Thyroid gland (tissue), 4 donors: ENCODE measurements at places on chromosomes 2 and 18.

- no peak for DNase-seq
Measured at GRCh38 chr2:102678442-102678841, 59.1 kb downstream of the SLC9A2 start.

DNA sequence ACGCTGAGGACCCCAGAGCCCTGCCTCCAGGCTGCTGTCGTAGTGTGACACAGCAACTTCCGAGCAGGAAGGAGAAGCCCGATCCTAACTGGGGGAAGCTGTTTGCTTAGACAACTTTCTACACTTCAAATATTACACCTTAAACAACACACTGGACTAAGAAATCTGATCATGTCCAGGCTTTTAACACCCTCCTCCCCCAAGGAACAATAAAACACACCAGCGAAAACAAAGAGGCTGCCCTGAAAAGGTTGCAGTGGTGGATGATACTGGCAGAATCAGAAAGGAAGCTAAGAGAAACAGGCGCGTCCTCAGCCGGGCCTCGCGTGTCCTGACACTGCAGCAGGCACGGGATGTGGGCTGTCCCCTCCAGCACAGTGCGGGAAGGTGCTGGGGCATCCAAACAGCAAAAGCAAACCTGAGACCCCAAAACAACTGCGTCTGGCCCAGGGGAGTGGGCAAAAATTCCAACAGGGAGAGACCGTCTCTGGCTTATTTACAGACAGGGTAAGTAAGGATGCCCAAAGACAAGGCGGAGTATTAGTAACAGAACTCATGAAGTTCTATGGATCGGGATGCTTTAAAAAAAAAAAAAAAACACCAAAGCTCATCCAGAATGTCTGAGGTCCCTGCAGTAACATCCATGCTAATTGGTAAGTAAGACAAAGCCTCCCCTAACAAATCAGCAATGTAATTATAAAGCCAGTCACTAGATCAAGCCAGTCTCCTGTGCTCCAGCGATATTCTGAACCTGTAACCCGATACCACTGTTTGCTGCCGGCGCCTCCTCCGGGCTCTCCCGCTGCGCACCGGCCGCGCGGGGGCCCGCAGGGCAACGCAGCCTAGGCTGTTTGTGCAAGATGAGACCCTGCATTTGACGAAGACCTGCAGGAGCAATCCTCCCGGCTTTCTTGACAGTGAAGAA is 9.0 kb downstream of the SERTAD2 start:
- peak; percentile 88 for DNase-seq

GRCh38 chr18:60982329-60982695 is 350.9 kb upstream of the CDH20 start:
- no peak for DNase-seq

GRCh38 chr2:20330192-20330591 is 20.5 kb downstream of the PUM2 start:
- no peak for DNase-seq

GRCh38 chr2:60267122-60267521 is 286.3 kb downstream of the BCL11A start:
- no peak for DNase-seq

- peak; percentile 65 for DNase-seq
Measured at GRCh38 chr2:38159597-38159996, 83.6 kb upstream of the CYP1B1 start.

GRCh38 chr18:54608028-54608642 is 17.1 kb downstream of the DYNAP start:
- DNase-seq, result no peak

- DNase-seq, result no peak
Measured at GRCh38 chr2:128879161-128879560, 560.5 kb upstream of the HS6ST1 start.

DNA sequence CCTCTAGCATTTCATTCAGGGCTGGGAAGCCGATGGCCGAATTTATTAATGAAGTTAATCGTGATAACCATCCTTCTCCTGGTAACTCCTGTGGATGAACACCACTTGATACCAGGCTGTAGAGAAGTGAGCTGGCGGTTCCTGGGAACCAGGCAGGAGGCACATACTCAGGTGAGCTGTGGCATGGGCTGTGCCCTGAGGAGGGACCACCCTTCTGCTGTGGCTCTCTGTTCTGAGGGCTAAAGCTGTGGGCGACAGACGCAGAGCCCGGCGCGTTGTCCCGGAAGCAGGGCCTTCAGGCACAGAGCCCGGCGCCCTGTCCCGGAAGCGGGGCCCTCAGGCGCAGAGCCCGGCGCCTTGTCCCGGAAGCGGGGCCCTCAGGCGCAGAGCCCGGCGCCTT is 462.3 kb upstream of the SALL3 start:
- no peak for DNase-seq
